ENCODE measurements at places on chromosomes 5 and 9.

GRCh38 chr9:36862206-36863145 lies 171.6 kb downstream of the PAX5 start:
- peak; percentile 88 for DNase-seq

DNA sequence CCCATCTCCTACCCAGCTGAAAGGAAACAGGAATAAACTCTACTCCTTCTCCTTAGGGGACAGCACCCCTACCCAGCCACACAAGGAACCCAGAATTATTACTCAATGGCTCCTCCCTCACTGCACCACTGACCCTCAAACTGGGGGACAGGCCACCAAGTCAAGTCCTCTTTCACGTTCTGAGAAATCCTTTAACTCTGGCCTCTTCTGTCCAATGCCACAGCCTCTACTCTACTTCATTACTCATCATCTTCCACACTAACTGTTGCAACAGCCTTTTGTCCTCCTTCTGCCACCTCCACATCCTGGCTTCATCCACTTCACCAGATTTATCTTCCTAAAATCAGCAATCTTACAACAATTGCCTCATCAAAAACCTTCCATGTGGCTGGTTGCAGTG lies 6.8 kb downstream of the TTC39B start:
- DNase-seq = no peak

GRCh38 chr9:135586601-135587109 lies 25.1 kb downstream of the PAEP start:
- DNase-seq = peak; percentile 57

- no peak for DNase-seq
Measured at GRCh38 chr5:142167458-142167857, 58.9 kb downstream of the NDFIP1 start.

DNA sequence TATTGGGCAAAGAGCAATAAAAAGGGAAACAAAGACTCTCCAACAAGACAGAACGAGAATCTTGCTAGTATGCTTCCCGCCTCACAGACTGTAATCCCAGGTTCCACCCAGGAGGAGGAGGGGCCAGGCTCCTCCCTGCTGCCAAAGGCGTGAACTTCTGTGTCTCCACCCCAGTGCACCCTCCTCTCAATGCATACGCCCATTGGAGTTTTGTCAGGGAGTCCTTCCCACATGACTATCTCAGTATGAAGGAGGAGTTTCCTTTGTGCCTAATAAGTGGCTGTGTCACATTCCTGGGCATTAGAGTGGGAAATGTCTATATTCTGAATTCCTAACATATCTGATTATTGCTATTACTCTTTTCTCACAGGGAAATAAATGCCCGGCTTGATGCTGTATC lies 106.4 kb upstream of the DHFR start:
- peak; percentile 17 for DNase-seq

DNA sequence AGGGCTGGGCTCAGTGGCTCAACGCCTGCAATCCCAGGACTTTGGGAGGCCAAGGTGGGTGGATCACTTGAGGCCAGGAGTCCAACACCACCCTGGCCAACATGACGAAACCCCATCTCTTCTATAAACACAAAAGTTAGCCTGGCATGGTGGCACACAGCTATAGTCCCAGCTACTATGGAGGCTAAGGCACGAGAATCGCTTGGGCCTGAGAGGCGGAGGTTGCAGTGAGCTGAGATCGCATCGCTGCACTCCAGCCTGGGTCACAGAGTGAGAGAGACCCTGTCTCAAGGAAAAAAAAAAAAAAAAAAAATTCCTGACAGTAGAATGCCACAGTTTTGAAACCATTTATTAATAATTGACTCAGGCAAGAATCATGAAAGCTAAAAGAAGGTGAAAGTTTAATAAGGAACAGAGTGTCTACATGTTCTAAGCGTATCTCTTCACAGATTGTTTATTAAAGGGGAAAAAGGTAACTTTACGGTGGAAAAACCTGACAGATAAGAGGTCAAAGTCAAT lies 5.7 kb upstream of the PTGR1 start:
- DNase-seq = no peak

DNA sequence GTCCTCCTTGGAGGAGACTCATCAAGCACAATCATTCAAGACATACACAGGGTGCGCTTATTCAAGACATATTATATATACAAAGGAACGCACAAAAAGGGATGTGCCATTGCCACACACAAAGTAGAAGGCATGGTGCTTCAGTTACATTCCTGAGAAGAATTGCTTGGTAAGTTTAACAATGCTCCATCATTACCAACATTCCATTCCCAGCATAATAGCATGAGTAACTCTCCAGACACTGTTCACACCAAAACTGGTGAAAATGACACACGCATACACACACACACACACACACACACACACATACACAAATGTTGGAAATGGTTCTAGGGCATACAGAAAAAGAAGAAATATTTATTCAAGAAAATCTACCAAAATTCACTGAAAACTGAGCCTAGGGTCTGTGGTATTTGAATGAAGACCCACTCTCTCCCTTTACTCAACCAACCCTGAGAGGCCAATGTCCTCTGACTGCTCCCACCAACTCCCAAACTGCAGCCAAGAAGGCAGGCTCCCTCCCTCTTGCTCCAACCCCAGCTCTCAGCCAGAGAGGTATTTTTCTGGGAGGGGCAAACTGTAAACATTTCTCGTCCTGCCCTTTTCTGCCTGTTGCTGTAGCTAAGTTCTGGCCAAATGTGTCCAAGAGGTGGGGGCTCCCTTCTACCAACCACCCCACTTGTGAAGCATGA lies 19.9 kb downstream of the UGT3A1 start:
- no peak for DNase-seq

DNA sequence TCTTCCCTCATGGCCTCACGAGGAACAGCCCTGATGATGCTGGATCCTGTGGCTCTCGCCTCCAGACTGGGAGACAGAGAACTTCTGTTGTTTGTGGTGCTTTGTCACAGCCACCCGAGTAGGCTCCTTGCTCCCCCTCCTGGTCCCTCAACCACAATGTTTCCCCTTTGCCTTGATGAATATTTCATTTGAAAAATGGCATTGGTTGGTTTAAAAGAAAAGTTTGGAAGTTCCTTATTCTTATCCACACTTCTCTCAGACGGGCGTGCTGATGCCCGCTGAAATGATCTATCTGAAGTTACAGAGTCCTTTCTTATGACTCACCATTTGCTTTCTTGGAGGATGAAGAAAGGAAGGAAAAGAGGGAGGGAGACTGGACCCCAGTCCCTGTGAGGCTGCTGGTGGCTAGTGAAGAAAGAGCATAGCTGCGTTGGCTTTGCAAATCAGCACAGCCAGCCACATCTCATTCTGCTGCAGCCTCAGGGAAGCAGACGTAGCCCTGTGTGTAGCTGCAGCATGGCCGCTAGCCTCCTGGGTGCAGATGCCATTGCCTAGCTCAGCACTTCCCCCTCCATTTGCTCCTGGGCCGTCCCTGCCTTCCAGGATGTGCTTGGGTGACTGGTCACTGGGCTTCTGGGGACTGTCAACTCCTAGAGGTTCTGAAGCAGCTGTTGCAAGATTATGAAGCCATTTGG lies 185.9 kb downstream of the ERCC6L2 start:
- DNase-seq = peak; percentile 82

- no peak for DNase-seq
Measured at GRCh38 chr9:78806492-78807160, 509.7 kb downstream of the PSAT1 start.

- no peak for DNase-seq
Measured at GRCh38 chr5:69432412-69433206, 17.7 kb downstream of the MARVELD2 start.

DNA sequence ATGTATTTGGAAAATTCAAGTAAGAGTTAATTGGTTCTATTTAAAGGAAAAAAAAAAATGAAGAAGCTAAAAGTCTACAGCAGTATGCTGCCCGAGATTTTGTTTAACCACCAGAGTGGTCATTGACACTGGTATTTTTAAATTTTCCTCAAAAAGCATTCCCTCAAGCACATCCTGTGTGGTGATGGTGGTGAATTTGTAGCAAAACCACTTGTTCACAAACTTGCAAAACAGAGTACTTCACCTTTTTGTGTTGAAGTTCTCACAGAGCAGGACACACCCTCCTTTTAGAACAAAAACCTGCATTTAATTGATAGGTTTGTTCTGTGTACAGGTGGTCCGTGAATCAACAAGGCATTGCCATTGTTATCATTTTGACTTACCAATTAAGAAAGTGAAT lies 374.2 kb downstream of the EFNA5 start:
- no peak for DNase-seq

GRCh38 chr5:78526049-78526525 lies 122.5 kb downstream of the LHFPL2 start:
- no peak for DNase-seq

GRCh38 chr9:87871425-87872078 lies 11.1 kb upstream of the SPATA31E1 start:
- DNase-seq = no peak

GRCh38 chr5:43638107-43638506 lies 35.1 kb downstream of the NNT start:
- no peak for DNase-seq

- no peak for DNase-seq
Measured at GRCh38 chr9:125366676-125367075, 105.0 kb downstream of the GAPVD1 start.

GRCh38 chr9:89312222-89312571 lies 1.2 kb downstream of the CKS2 start:
- DNase-seq = no peak
